Stimulated activated CD8-positive, alpha-beta memory T cell treated with anti-CD3 and anti-CD28 coated beads, Interleukin-4, amount 100 ng/mL, for 24 hours (primary cell): ENCODE measurements at places on chromosomes 16 and 17.

- DNase-seq, result no peak
Observed at GRCh38 chr17:28567604-28568003, 3.7 kb downstream of the PIGS start.

GRCh38 chr16:49127103-49127502 is 154.5 kb downstream of the CBLN1 start:
- no peak for DNase-seq

DNA sequence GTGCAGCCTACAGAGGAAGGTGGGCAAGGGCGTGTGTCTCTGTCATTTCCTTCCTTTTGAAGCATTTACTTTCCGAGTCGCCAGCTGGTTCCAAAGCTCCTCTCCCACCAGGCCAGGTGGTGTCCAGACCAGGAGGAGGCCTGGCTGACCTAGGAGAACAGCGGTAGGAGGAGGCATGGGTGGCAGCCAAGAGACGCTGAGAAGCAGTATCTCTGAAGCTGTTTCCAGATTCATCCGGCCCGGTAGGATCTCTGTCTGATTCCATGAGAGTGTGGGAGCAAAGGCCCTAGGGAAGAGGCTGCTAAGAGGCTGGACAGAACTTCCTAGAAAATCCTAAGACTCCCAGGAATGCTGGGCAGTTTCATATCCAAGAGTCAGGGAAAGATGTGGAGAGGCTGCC is 20.3 kb downstream of the MEOX1 start:
- DNase-seq, result no peak

DNA sequence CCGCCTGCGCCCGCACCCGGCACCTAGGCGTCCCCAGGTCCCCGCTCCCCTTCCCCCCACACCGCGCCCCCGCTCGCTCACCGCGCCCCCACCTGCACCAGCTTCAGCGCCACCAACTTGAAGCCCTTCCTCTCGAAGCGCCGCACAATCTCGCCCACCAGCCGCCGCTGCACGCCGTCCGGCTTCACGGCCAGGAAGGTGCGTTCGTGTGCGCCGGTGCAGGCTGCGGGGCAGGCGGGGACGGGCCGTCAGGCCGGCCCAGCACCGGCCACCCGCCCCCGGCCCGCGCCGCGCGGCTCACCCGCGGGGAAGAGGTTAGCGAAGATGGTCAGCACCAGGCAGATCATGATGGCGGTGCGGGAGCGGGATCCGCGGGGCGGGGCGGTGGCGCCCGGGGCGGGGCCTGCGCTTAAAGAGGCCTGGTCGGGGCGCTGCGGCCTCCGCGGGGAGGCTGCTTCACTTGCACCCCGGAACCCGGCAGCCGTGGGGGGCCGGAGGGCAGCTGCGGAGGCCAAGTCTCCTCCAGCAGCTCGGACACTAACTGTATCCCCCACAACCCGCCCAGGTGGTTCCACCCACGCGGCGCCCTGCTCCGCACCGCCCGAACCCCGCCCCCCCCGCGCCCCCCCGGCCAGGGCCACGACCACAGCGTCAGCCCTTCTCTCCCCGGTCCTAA is at the start of gene NME3:
TSS of gene NME3 (minus strand) at position 356 of the 676 bp plus-strand sequence. CDS start at position 347, 9 bp downstream.
- peak; percentile 69 for DNase-seq

DNA sequence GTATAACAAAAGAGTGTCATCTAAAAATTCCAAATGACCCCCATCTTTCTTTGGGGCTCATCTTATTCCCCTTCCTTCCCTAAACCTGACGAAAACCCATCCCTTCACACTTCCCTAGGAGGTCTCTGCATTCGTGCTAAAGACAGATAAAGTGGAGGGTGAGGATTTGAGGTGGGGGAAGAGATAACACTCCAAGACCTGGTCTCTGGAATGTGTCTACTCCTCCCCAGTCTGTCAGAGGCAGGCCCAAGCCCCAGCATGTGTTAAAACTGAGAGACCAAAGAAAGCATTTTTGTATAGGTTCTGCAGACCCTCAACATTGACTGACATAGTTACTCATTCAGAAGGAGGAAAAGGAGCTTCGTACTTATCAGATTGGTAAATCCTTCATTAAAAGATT is 11.0 kb upstream of the LHX1 start:
- DNase-seq, result no peak

- DNase-seq, result no peak
Observed at GRCh38 chr16:16830401-16830800, 451.5 kb downstream of the NPIPA7 start.

- DNase-seq, result no peak
Observed at GRCh38 chr17:38893113-38893512, 23.3 kb downstream of the LASP1 start.

DNA sequence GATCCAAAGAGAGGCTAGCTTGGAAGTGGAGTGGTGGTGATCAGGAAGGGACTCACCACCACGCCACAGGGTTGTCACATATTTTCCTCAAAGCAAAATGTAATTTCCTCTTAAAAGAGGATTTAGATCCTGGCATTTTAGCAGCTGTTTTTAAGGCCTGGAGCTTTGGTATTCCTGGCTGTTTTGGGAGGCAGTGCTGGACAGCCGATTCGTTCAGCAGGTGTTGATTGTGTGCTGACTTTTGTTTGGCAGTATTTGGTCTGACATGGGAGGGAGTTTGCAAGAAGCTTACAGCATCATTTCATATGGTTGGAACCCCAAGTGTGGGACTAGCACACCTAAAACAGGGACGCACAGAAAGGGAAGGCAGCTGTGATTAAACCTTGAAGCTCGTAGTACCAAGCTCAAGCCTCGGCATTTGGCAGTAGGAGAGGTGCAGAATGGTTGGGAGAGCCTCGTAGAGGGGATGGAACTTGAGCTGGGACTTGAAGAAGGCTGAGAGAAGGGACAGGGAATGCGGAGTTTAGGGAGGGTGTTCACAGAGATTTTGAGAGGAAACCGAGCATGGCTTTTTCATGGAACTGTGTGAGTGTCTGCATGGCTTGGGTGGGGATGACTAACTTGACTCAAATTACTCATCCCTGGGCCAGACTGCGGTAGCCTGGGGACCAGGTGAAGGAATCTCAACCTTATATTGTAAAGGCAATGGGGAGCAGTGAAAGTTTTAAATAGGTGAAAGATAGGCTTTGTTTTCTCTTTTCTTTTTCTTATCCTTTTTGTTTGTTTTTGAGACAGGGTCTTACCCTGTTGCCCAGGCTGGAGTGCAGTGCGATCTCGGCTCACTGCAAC is 52.3 kb downstream of the RPTOR start:
- DNase-seq, result no peak

DNA sequence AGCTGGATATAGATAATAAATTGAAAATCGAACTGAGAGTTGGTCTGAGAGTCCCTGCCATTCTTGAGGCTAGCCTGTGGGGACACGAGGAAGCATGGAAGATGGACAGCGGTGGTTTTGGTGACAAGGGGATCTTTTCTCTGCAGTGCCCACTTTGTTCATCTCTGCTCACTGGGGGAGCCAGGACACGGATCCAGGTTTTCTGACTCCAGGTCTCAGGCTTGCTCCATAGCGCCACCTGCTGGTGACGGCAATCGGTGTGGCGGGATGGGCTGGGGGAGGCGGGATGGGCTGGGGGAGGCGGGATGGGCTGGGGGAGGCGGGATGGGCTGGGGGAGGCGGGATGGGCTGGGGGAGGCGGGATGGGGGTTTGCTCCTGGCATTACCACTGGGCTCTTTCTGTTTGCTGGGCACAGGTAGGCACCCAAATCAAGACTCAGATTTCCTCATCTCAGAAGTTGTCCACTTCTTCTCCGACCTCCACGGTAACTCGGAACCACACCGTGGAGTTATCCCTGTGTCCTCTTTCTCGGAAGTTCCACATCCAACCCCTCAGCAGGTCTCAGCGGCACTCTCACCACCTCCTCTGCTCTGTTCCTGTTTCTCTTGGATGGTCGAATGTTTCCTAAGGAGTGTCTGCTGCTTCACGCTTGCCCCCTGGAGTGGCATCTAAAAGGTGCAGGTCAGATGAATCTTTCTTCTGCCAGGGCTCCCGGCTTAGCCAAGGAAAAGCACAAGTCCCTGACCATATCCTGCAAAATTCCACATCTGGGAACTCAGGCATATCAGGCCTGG is 142.4 kb downstream of the CYLD start:
- peak; percentile 6 for DNase-seq

GRCh38 chr17:8598913-8599312 is 31.6 kb downstream of the MYH10 start:
- no peak for DNase-seq

DNA sequence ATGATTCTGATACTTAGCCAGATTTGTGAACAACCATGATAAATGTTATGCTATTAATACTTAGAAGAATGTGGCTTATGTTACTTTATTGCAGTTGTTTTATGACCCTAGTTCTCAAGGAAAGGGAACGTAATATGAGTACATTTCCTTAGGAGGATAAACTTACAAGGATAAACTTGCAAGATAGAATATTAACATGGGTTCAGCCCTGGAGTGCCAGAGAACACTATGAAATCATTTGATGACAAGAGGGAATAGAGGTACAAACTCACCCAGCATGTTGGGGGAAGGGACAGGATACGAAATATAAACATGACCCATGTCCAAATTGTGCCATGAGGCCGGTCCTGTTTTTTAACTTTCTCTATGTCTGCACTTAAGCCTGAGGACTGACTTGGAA is 13.0 kb upstream of the ABCA5 start:
- no peak for DNase-seq

- peak; percentile 53 for DNase-seq
Observed at GRCh38 chr16:85659805-85660511, 28.8 kb downstream of the GINS2 start.

GRCh38 chr17:37553401-37553966 is 55.7 kb downstream of the SYNRG start:
- DNase-seq, result no peak

- peak; percentile 86 for DNase-seq
Observed at GRCh38 chr16:788399-789126, at the start of gene CHTF18. CHTF18 (plus strand) TSS chr16:788620; CDS start chr16:788685, 65 bp downstream.

GRCh38 chr17:35743626-35744328 is 9.3 kb downstream of the GAS2L2 start:
- no peak for DNase-seq

DNA sequence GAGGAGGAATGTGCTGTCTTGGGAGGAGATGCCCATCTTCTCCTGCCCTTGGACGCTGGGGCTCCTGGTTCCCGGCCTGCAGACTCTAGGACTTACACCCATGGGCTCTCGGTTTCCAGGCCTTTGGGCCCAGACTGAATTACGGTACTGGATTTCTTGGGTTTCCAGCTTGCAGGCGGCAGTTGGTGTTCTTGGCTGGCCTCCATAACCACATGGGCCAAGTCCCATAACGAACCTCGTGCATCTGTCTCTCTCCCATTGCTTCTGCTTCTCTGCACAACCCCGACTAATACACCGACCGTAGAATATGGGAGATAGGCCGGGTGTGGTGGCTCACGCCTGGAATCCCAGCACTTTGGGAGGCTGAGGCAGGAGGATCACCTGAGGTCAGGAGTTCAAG is 162.6 kb downstream of the SDK2 start:
- DNase-seq, result no peak

- DNase-seq, result no peak
Observed at GRCh38 chr16:81838794-81839193, 59.7 kb downstream of the PLCG2 start.

GRCh38 chr16:63131503-63131902 is 1095.3 kb upstream of the CDH8 start:
- no peak for DNase-seq

DNA sequence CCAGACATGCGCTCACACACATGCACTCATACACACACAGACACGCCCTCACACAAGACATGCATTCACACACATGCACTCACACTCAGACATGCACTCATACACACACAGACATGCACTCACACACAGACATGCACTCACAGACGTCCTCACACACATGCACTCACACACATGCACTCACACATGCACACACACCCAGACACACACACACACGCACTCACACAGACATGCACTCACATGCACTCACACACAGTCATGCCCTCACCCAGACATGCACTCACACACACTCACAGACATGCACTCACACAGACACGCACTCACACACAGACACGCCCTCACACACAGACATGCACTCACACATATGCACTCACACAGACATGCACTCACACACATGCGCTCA is 2.1 kb upstream of the ZNF469 start:
- DNase-seq, result no peak

GRCh38 chr16:89599451-89599858 is 14.0 kb upstream of the DPEP1 start:
- no peak for DNase-seq

DNA sequence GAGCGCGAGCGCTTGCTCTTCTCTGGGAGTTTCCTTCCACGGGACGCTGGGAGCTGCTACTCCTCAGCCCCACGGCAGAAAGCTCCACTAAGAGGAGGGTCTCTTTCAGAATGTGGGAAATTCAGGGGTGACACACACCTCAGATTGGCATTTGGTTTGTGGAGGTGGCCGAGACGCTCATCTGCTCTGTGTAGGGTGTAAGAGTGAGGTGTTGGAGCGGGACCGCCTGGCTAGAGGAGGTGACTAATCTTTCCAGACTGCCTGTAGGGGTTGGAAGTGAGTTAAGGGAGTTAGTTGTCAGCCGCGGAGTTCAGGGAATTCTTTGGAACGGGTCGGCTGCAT is 735 bp downstream of the PSMD11 start:
- DNase-seq, result peak; percentile 2

GRCh38 chr16:86512301-86512859 is 2.1 kb downstream of the FOXF1 start:
- no peak for DNase-seq

DNA sequence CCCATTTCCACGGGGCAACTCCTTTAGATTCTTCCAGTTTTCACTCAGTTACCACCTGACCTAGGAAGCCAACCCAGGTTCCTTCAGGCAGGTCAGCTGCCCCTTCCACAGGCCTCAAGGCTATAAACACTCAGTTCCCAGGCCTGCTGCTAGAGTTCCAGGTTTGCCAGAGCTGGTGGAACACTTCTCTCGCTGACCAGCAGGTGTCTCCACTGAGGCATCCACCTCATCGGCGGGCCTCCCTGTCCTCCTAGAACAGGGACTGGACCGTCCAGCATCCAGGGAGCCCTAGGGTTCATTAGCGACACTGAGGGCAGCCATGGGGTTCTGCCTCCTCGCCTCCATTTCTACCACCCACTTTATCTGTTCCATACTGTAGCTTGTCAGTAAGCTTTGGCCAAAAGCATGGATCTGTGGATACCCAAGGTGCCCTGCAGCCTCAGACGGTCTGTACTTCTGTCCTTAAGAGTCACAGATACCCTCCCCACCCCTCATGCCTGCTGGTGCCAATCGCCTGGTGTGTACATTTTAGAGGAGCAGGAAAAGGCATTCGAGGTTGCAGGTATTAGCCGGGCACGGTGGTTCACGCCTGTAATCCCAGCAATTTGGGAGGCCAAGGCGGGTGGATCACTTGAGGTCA is 29.0 kb downstream of the PIMREG start:
- DNase-seq, result peak; percentile 45

- no peak for DNase-seq
Observed at GRCh38 chr16:2501946-2502895, 11.5 kb upstream of the ATP6V0C start.

DNA sequence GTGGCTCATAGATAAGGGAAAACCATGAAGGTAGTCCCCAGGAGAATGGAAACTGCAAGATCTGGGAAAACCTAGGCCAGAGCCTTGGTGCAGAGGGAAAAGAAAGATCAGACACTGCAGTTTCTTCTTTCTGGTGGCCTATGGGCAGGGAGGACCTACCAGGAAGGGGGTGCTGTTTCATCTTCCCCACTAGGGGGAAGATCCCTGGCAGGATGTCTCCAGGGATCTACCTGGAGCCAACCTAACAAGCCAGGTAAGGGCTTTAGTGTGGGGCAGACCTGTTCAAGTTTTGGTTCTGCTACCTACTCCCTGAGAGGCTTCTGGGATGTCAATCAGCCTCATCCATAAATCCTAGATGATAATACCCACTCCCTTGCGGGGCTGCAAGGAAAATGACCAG is 21.4 kb downstream of the TOM1L2 start:
- no peak for DNase-seq
